ENCODE measurements at places on chromosomes 5 and 9. TPM values are rescaled to one million over a fixed set of nuclear protein-coding genes. Genes with fewer than 3 reads are reported as not detected.

- no peak for DNase-seq
- no peak overlapping the region for H3K4me3 ChIP-seq
- no peaks in the 10 kb centered on the region for H3K4me1 ChIP-seq
- no peak overlapping the region for H3K27ac ChIP-seq
- H3K36me3 ChIP-seq, result no peaks in the 10 kb centered on the region
Observed at GRCh38 chr5:93428868-93429267, 152.2 kb downstream of the NR2F1-AS1 start.

Gene SLC1A1
- polyA plus RNA-seq, result 0.77 TPM

- no peak for DNase-seq
- H3K27me3 ChIP-seq, result no peaks in the 10 kb centered on the region
- H3K4me3 ChIP-seq, result no peak overlapping the region
- H3K4me1 ChIP-seq, result no peaks in the 10 kb centered on the region
Observed at GRCh38 chr9:135587658-135588057, 26.1 kb downstream of the PAEP start.

Gene IRGM
- polyA plus RNA-seq, result not detected

- H3K36me3 ChIP-seq, result no peaks in the 10 kb centered on the region
- no peak overlapping the region for H3K4me3 ChIP-seq
- no peaks in the 10 kb centered on the region for H3K4me1 ChIP-seq
- H3K27ac ChIP-seq, result no peak overlapping the region
Observed at GRCh38 chr5:9653811-9654210, 23.7 kb upstream of the TAS2R1 start.

GRCh38 chr5:143063175-143063970, 293.2 kb downstream of the ARHGAP26 start:
- DNase-seq, result no peak
- peaks cover 59% of the 10 kb centered on the region for H3K4me1 ChIP-seq
- H3K4me3 ChIP-seq, result no peak overlapping the region
- H3K27ac ChIP-seq, result peak overlapping the region; percentile 74

- no peak overlapping the region for H3K27ac ChIP-seq
- H3K36me3 ChIP-seq, result no peaks in the 10 kb centered on the region
- H3K4me3 ChIP-seq, result no peak overlapping the region
Observed at GRCh38 chr9:22469928-22470544, 23.4 kb downstream of the DMRTA1 start.

- H3K4me3 ChIP-seq, result no peak overlapping the region
- H3K27ac ChIP-seq, result no peak overlapping the region
- H3K4me1 ChIP-seq, result peaks cover 4% of the 10 kb centered on the region
- H3K27me3 ChIP-seq, result no peaks in the 10 kb centered on the region
Observed at GRCh38 chr5:138944527-138945322, 69.6 kb upstream of the LRRTM2 start.

Gene LCP2
- not detected for polyA plus RNA-seq

Gene PDE8B
- polyA plus RNA-seq, result not detected

GRCh38 chr9:112864982-112865381, 25.7 kb downstream of the SLC46A2 start:
- H3K27ac ChIP-seq, result no peak overlapping the region
- no peak for DNase-seq
- no peak overlapping the region for H3K4me3 ChIP-seq
- peaks cover 6% of the 10 kb centered on the region for H3K4me1 ChIP-seq

DNA sequence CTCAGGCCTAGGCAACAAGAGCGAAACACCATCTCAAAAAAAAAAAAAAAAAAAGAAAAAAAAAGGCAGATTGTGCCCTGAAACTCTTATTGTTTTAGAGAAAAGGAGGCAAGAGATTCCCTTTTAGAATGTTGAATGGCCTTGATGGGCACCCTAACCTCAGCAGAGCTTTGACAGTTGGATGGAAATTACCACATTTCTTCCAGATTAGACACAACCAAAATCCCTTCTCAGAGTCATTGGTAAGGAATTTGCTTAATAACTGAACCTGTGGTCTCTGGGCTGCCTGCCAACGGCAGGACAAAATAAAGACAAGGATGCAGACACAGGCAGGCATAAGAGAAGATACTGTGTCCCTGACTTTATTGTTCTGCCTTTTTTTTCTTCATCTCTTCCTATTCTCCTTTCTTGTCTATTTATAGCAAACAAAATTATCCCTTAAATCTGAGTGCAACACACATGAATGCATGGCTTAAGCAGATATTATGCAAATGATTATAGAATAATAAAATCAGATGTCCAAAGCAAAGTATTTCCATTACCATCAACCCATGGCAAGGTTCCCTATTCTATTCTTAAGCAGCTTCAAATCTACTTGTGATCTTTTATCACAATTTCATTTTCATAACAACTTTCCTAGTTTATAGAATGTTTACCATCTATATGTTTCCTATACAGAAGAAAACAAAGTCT, 37.3 kb upstream of the TRIO start:
- peak; percentile 75 for DNase-seq
- H3K36me3 ChIP-seq, result no peaks in the 10 kb centered on the region
- peak overlapping the region; percentile 39 for H3K27ac ChIP-seq
- H3K4me3 ChIP-seq, result no peak overlapping the region

DNA sequence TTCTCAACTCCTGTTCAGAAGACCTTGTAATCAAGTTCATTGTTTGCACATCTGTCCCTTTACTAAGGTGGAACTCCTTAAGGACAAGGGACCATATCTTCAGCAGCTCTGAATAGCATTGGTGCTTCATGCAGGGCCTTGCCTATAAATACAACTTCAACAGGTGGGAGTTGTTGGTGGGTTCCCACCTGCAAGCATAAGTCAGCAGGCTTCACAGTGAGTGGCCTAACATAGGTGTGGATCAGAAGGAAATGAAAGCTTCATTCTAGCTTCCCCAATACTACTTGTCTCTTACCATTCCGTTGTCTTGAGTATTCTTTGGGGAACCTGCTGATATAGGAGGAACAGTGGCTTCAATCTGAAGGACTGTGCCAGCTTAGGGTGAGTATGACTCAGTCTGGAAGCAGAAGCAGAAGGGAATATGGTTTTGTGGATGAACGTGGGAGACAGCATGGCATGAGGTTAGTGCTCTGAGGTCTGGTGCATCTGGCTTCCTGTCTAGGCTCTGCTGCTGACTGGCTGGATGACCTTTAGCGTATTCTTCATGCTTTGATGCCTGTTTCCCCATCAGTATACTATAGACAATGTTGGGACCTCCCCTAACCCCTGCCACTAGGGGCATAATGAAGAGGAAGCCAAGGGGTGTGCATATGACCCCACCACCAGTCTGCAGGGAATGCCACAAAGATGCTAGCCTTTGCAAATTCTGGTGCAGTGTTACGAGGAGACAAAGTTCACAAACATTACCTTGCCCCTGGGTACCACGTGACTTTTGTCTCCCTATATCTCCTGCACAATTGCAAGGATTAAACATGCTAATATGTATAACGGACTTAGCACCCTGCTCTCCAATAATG, 192.3 kb downstream of the PALM2AKAP2 start:
- no peak for DNase-seq
- no peak overlapping the region for H3K27ac ChIP-seq
- no peak overlapping the region for H3K4me3 ChIP-seq
- no peaks in the 10 kb centered on the region for H3K4me1 ChIP-seq

Gene CAMLG
- 10.0 TPM for polyA plus RNA-seq

Gene PCDHA8
- polyA plus RNA-seq, result not detected

Gene SPATA31D4
- not detected for polyA plus RNA-seq

GRCh38 chr9:119074017-119074416, 295.2 kb downstream of the BRINP1 start:
- H3K4me3 ChIP-seq, result no peak overlapping the region
- no peak for DNase-seq
- H3K27ac ChIP-seq, result no peak overlapping the region
- no peaks in the 10 kb centered on the region for H3K36me3 ChIP-seq
- no peaks in the 10 kb centered on the region for H3K27me3 ChIP-seq

GRCh38 chr5:61755726-61756222, 423.7 kb downstream of the ZSWIM6 start:
- H3K36me3 ChIP-seq, result no peaks in the 10 kb centered on the region
- no peaks in the 10 kb centered on the region for H3K4me1 ChIP-seq
- DNase-seq, result no peak
